A673 (cell line): ENCODE measurements at places on chromosomes 5 and 9.

- no peak for DNase-seq
These were observed 181.8 kb downstream of the CRB2 start for GRCh38 chr9:123537809-123538208.

- DNase-seq, result no peak
These were observed 129.4 kb downstream of the LPAR1 start for GRCh38 chr9:110908894-110909293.

DNA sequence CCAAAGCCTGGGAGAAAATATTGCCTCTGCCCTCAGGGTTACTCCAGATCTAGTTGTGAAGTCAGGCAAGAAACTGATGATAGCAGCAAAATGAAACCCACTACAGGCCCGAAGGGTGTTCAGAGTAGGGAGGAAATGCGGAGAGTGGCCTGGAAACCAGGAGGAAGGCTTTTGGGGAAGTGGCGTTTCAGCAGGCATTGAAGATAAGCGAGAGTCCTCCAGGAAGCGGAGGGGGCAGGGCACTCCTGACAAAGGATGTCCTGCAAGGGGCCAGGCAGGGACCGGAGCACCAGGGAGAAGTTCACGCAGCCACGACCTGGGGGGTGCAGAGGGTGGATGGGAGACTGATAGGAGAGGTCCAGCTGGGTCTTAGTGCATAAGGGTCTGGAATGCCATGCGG is 7.8 kb upstream of the FOXI1 start:
- no peak for DNase-seq

DNA sequence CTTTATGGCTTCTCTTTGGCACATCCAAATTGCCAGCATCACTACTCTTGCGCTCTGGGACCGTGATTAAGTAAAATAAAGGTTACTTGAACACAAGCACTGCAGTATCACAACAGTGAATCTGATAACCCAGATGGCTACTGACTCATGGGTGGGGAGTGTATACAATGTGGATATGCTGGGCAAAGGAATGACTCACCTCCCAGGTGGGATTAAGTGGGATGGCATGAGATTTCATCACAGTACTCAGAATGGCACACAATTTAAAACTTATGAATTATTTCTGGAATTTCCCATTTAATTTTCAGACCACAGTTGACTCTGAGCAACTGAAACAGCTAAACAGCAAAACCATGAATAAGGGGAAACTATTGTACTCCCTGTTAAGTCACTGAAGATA is 4.3 kb downstream of the GFM2 start:
- no peak for DNase-seq

DNA sequence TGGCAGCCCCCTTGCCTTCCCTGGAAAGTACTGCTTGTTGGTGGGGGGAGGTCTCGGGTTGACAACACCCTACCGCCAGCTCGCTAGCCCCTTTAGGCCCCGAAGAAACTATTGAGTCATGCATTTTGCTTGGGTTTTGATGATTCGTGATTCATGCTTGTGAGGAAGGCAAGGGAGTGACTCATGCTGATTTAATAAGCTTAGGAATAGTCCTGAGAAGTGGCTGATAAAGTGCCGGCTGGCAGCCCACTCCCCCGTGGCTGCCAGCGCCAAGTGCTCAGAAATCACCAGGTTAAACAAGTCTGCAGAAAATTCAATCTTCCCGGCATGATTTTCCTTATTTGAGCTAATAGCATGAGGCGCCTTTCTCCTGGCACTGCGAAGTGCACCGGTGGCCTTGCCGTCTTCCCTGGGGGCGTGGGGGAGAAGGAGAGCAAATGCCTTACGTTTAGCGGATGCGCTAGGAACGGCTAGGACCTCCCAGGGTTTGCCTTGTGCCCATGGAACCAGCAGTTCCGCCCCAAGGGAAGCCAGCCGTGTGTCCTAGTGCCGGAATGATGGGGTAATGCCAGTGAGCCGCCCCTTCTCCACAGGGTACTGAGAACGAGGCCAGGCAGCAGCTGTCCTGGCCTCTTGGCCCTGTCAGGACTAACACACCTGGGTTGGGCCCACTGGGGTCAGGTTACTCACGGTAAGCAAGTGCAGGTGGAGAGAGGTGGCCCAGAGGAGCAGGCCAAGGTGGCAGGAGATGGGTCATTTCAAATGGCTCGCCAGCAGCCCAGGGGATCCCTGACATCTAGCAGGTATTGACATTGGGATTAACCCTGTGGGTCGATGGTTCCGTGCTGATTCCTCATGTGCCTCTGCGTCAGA is 151.9 kb downstream of the MACROH2A1 start:
- peak; percentile 88 for DNase-seq

- DNase-seq, result no peak
These were observed 737 bp downstream of the RNF180 start for GRCh38 chr5:64166201-64166959.

GRCh38 chr9:131464354-131465000 is 38.2 kb upstream of the POMT1 start:
- no peak for DNase-seq
